ENCODE measurements at places on chromosomes 7 and 10. TPM values are rescaled to one million over a fixed set of nuclear protein-coding genes. Genes with fewer than 3 reads are reported as not detected.

Gene ITIH5
- total RNA-seq, result not detected

Gene HMX2
- total RNA-seq, result not detected

Gene TMEM254
- total RNA-seq, result 4.1 TPM

Gene NME8
- not detected for total RNA-seq

Gene ERVW-1
- not detected for total RNA-seq

Gene TMEM196
- total RNA-seq, result not detected

Gene EBLN1
- total RNA-seq, result not detected

Gene TUBB8
- total RNA-seq, result not detected

Gene CUBN
- total RNA-seq, result 2.0 TPM

Gene PIK3CG
- 12.2 TPM for total RNA-seq

Gene STEAP4
- total RNA-seq, result not detected

Gene ATOH7
- not detected for total RNA-seq

Gene AKR1B15
- total RNA-seq, result not detected

Gene CHRM2
- not detected for total RNA-seq

Gene RAMP3
- not detected for total RNA-seq

Gene FERD3L
- not detected for total RNA-seq

Gene FZD8
- total RNA-seq, result 19.3 TPM

Gene HDAC9
- 4.7 TPM for total RNA-seq

Gene CYP2C19
- not detected for total RNA-seq

Gene STOX1
- total RNA-seq, result 0.11 TPM

Gene ABCC2
- total RNA-seq, result 0.99 TPM

Gene ITGA8
- not detected for total RNA-seq

Gene OR2A1
- total RNA-seq, result not detected

Gene FEZF1
- not detected for total RNA-seq

Gene TSPAN15
- 21.0 TPM for total RNA-seq

Gene GSDME
- 28.3 TPM for total RNA-seq

Gene POLR2J2
- 1.7 TPM for total RNA-seq

Gene SPDYE16
- total RNA-seq, result not detected

Gene TRIL
- 0.33 TPM for total RNA-seq
